ENCODE measurements at places on chromosomes 2 and 18.

GRCh38 chr2:75450068-75450467, 110.7 kb downstream of the EVA1A start:
- DNase-seq = no peak

- peak; percentile 40 for DNase-seq
These were observed 81.0 kb downstream of the TAF4B start for GRCh38 chr18:26307161-26307773.

- DNase-seq = no peak
These were observed 57.3 kb upstream of the MBOAT2 start for GRCh38 chr2:9060819-9061218.

GRCh38 chr2:2926009-2926857, 451.4 kb downstream of the EIPR1 start:
- DNase-seq = no peak

- peak; percentile 66 for DNase-seq
These were observed 23.4 kb downstream of the NEMP2 start for GRCh38 chr2:190511104-190511503.

GRCh38 chr2:24409700-24410556, 49.6 kb upstream of the ITSN2 start:
- peak; percentile 68 for DNase-seq

DNA sequence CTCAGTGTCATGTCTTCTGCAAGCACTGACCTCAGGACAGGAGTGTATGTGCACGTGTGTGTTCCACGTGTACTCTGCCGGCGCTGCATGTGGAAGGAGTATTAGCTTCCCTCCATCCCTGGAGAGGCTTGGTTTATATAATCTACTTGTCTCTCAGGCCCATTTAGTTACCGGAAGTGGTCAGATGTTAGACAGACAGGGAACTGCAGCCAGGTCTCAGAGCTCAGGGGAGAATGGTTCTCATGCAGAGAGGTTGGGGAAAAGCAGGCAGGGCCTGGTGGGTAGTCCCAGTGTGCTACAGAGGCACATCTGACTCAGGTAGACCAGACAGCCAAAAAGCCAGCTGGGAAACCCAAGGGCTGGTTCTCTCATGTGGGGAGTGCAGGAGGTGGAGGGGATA, 167.9 kb downstream of the CTIF start:
- DNase-seq = no peak

DNA sequence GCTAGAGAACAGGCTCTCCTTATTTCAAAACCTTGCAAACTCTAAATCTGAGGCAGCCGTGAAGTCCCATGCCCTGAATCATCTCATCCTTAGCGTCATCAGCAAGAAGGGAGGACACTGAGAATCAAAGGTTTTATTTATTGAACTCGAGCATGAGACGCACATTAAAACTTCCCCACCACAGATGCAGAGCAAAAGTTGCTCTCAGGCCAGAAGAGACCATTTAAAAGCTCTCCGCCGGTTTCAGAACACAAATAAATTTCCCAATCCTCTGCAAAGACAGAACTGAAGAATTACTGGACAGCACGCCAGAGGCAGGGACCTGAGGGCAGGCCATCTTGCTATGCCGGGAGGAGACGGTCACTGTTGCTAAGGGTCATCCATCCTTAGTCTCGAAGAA, 1.3 kb downstream of the AMMECR1L start:
- peak; percentile 12 for DNase-seq

GRCh38 chr18:44626807-44627206, 53.9 kb upstream of the SETBP1 start:
- DNase-seq = no peak

GRCh38 chr2:127618551-127619202, 27.3 kb upstream of the GPR17 start:
- DNase-seq = no peak

GRCh38 chr2:189309331-189309730, 129.8 kb upstream of the COL5A2 start:
- no peak for DNase-seq

GRCh38 chr2:241304039-241304670, 11.3 kb downstream of the HDLBP start:
- no peak for DNase-seq

GRCh38 chr2:179139506-179139905, 89.6 kb upstream of the CCDC141 start:
- no peak for DNase-seq

DNA sequence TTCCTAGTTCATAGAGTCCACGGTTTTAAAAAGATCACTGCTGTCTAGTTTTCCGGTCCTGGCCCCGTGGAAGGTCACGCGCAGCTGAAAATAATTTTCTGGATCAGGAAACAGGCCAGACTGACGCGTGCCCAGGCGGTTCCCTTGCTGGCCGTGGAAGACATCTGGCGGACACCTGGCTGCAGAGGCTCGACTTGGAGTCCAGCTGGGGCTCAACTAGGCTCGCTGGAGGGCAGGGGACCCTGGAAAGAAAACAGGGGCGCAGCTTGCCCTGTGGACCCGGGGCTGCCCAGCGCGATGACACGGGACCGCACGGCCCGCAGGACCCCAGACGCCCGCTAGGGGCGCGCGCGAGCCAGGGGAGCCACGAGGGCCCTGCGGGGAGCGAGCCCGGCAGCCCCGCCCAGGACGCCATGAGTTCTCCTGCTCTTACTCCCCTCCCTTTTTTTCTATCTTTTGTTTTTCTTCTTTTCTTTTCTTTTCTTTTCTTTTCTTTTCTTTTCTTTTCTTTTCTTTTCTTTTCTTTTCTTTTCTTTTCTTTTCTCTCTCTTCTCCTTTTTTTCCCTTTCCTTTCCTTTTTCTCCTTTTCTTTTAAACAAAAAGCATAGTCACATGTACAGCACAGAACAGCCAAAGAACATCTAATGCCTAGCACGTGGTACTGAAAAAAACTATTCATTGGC, 43.2 kb upstream of the UBE2F start:
- DNase-seq = peak; percentile 61

GRCh38 chr2:160557903-160558302, 64.3 kb upstream of the RBMS1 start:
- DNase-seq = no peak

- DNase-seq = no peak
These were observed 328.8 kb downstream of the OSR1 start for GRCh38 chr2:19029655-19030054.

- DNase-seq = peak; percentile 77
These were observed 43.4 kb upstream of the HAAO start for GRCh38 chr2:42835577-42836371.

GRCh38 chr2:75709297-75709696, 1.4 kb downstream of the GCFC2 start:
- DNase-seq = no peak

DNA sequence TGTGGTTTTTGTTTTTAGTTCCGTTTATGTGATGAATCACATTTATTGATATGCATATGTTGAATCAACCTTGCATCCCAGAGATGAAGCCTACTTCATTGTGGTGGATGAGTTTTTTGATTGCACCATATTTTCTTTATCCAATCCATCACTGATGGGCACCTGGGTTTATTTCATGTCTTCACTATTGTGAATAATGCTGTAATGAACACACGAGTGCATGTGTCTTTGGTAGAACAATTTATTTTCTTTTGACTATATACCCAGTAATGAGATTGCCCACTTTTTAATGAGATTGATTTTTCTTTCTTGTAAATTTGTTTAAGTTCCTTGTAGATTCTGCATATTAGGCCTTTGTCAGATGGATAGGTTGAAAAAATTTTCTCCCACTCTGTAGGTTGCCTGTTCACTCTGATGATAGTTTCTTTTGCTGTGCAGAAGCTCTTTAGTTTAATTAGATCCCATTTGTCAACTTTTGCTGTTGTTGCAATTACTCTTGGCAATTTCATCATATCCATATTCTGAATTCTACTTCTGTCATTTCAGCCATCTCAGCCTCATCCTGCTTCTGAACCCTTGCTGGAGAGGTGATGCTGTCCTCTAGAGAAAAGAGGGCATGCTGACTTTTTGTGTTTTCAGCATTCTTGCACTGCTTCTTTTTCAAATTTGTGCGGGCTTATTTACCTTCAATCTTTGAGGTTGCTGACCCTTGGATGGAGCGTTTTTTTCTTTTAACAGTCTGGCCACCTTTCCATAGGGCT, 96.2 kb upstream of the CTAGE1 start:
- no peak for DNase-seq

DNA sequence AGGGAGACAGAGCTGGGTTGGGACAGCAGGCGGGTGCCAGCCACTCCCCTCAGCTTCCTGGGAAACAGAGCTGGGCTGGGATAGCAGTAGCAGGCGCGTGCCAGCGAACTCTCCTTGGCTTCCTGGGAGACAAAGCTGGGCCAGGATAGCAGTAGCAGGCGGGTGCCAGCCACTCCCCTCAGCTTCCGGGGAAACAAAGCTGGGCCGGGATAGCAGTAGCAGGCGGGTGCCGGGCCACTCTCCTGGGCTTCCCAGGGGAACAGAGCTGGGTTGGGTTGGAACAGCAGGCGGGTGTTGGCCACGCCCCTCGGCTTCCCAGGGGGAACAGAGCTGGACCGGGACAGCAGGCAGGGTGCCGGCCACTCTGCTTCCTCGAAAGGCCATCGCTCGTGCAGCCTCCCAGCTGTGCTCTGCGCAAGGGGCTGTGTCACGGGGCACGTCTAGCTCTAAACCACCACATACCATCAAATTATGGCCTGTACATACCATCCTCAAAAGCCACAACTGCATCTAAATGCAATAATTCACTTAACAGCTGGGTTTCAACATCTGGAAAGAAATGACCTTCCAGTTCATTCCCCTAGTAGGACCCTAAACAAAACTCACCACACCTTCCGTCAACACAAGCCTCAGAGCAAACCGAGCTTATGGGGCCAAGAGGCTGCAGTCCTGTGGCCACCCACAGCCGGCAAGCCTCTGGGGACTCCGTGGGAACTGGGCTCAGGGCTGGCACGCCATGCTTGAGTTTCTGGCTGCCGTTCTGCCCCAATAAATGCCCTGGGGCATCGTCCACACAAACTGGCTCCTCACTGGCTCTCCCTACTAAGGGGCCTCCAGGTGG, 228.3 kb downstream of the TWIST2 start:
- no peak for DNase-seq

DNA sequence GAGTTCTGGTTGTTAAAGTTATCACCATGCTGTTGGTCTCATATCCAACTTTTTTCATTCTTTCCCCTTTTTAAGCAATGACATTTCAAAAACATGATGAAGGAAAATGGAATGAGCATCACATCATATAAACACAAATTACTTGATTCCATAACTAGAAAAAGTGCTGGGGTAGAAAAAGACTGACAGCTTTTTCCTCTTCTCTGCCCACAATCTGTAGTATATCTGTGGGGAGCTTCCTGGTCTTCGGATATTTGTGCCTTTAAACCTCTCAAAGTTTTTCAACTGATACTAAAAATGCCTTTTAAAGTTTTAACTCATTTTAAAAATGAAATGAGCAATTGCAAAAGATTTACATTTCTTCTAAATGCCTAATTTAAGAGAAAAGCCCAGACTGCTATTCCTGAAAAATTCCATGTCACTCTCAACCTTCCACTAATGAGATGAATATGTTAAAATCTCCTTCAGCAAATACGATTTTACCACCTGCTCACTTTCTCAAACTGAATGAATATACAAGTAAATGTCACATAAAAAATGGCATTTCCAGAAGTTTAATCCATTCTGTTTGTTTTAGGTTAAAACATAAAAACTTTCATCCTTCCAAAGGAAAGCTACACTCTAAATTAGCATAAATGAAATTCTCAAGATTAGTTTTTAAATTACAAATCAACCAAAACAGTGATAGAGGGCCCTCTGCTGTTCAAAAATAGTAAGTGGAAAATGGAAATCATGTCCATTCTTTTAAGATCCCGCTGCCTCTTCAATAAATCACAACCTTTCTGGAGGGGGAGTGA, 2.1 kb downstream of the DNAH7 start:
- DNase-seq = no peak

- DNase-seq = no peak
These were observed 355.0 kb upstream of the LYPD1 start for GRCh38 chr2:133025004-133025403.

- no peak for DNase-seq
These were observed 287.5 kb upstream of the VRK2 start for GRCh38 chr2:57759131-57759530.

DNA sequence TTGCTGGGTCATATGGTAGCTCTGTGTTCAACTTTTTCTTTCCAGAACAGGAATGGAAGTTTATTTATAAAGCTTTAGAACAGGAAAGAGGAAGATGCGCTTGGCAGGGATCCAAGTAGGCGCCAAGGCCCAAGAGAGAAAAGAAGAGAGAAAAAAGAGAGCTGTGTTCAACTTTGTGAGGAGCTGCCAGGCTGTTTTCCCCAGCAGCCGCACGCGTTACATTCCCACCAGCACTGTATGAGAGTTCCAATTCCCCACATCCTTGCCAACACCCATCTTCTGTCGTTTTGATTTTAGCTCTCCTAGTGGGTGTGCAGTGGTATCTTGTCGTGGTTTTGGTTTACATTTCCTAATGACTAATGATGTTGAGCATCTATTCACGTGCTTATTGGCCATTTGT, 51.4 kb downstream of the KCNF1 start:
- peak; percentile 22 for DNase-seq

Measured in dermis microvascular lymphatic vessel endothelial cell (primary cell).